ENCODE measurements at places on chromosomes 16 and 17.

- no peak for DNase-seq
These were observed 13.0 kb downstream of the KATNB1 start for GRCh38 chr16:57748596-57748995.

DNA sequence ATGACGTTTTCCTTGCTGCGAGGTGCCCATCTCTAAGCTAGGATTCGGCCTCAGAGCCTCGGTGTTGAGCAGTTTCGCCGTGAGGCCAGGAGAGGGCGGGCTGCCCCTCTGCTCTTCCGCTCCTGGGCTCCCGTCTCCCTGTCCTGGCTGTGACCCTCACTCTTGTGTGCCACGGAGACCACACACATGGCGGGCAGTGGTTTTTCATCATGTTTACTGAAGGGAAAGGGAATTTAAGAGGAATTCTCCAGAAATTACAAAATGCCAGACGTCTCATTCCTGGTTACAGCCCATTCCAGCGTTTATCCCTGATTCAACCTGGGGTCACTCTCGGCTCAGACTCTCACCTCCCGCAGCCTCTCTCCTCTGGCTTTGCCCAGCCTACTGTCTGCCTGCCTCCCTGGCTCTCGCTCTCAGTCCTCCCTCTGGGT is 96.8 kb upstream of the ELAC2 start:
- no peak for DNase-seq

DNA sequence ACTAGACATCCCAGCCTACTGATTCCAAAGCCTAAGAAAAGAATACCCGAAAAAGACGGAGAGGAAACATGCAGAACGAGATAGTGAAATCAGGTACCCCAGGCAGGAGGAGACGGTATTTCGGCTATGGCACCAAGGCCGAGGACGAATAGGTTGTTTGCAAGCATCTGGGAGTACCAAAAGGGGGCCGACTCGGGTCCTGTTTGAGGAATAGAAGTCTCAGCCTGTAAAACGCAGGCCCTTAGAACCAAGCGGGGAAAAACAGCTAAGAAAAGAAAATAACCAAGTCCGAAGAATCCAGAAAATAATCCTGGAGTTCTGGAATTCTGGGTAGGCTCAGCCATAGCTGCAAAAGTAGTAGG is 537 bp downstream of the SLC35B1 start:
- DNase-seq, result peak; percentile 77

GRCh38 chr16:11306381-11306780 is 25.3 kb upstream of the PRM1 start:
- no peak for DNase-seq

DNA sequence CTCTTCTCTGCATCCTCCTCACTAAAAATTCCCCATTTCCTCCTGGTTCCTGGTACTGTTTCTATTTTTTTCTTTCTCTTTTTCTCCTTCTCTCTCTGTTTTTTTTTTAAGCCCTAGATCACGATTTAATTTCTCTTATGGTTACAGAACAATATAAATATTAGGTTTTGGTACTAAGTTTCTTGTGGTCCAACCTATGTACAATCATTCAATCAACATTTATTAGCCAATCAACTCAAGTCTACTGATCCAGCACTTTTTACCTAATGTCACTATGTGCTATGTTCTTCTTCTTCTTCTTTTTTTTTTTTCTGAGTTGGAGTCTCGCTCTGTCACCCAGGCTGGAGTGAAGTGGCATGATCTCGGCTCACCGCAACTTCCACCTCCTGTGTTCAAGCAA is 12.6 kb downstream of the RTN4RL1 start:
- DNase-seq, result no peak

- DNase-seq, result no peak
These were observed 313.1 kb downstream of the MAF start for GRCh38 chr16:79287424-79287917.

- DNase-seq, result no peak
These were observed 16.6 kb downstream of the TMEM204 start for GRCh38 chr16:1550069-1550468.

GRCh38 chr16:1305823-1306222 is 3.6 kb upstream of the UBE2I start:
- no peak for DNase-seq

- DNase-seq, result peak; percentile 71
These were observed 19.7 kb downstream of the CYB5B start for GRCh38 chr16:69443927-69444631.

DNA sequence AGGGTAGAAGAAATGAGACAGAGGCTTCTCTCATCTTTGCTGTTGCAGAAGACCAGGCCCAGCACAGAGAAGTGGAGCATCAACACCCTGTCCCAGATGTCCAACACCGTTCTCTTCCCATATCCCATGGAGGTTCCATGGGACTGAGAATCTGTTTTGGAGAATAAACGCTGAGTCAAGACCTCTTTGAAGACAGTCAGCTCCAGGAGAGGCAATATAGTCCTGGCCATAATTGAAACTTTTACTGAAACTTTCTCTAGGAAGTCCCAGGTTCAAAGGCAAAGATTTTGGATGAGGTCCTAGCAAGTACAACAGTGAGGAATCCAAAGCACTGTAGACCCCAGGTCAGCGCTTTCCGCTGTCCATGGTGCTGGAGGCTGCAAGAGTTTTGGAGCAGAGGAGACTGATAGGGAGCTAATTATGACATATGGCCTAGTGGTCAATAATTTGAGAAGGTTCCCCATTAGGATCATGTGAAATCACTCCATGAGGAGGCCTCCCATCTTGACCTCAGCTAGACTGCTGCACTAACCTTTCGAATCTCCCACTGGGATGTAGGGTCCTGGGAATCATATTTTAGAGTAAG is 36.0 kb downstream of the OSBPL7 start:
- DNase-seq, result no peak

GRCh38 chr17:49574323-49574781 is 1.3 kb upstream of the NXPH3 start:
- no peak for DNase-seq

DNA sequence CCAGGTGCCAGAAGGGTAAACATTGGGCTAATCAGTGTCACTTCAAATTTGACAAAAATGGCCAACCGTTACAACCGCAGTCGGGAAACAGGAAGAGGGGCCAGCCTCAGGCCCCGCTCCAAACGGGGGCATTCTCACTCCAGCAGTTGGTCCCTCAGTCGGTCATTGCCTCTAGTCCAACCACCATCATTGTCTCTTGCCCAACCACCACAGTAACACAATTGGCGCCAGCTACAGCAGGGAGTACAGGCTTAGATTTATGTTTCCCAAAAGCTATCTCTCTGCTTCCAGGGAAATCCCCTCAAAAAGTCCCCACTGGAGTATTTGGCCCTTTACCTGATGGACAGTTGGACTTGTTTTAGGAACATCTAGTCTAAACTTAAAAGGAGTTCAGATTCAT is 20.3 kb downstream of the ALOX15B start:
- DNase-seq, result peak; percentile 17

DNA sequence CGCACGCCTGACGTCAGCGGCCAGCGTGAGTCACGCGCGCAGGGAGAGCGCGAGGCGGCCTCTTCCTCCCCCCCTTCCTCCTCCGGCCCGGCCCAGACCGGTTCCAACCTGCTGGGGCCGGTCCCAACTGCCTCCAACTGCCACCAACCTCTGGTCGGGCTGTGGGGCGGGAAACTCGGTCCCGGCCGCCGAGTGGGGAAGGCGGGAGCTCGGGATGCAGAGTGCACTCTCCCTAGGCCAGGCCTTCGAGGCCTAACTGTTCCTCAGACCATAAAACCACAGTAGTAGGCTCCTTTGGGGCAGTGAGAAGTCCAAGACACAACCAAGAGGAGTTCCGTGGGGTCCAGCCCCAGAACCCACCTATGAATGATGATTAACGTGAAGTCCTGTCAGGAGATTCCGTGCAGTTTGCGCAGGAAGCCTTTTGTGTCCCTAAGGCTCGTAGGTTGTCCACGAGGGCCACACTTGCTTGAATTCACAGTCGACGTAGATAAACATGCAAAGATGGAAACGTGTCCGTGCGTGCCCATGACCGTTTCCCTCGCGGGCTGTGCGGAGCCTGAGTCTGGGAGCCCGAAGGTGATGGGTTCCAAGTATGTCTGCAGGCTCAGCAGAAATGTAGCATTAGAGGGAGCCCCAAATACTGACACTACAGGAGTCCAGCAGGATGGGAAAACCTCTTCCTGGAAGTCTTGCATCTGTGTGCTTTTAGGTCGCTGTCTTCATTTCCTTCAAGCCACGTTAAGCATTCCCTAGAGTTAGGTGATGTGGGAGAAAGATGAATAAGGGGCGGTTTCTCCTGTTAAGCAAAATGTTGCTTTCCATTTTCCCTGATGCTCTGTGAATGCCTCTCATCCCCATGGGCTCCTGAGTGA is 647 bp downstream of the UNK start:
- DNase-seq, result peak; percentile 97

DNA sequence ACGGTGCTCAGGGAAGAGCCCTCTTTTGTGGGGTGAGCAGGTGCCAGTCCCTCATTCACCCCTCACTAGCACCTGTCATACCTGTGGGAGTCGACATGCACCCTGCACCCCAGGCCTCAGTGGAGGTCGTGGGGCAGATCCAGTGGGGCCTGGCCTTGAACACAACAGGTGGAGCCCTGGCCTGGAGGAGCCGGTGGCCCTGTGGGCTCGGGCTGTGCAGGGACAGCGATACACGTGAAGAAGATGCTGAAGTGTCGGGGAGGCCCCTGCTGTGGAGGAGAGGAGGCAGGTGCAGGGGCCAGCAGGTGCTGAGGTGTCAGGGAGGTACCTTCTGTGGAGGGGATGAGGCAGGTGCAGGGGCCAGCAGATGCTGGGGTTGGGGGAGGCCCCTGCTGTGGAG is 31.8 kb downstream of the ZNF750 start:
- DNase-seq, result no peak

- no peak for DNase-seq
These were observed 110.5 kb downstream of the PMP22 start for GRCh38 chr17:15154618-15155017.

GRCh38 chr16:51225878-51226277 is 74.8 kb upstream of the SALL1 start:
- no peak for DNase-seq

- no peak for DNase-seq
These were observed 2.2 kb downstream of the SDR42E2 start for GRCh38 chr16:22164482-22164881.

DNA sequence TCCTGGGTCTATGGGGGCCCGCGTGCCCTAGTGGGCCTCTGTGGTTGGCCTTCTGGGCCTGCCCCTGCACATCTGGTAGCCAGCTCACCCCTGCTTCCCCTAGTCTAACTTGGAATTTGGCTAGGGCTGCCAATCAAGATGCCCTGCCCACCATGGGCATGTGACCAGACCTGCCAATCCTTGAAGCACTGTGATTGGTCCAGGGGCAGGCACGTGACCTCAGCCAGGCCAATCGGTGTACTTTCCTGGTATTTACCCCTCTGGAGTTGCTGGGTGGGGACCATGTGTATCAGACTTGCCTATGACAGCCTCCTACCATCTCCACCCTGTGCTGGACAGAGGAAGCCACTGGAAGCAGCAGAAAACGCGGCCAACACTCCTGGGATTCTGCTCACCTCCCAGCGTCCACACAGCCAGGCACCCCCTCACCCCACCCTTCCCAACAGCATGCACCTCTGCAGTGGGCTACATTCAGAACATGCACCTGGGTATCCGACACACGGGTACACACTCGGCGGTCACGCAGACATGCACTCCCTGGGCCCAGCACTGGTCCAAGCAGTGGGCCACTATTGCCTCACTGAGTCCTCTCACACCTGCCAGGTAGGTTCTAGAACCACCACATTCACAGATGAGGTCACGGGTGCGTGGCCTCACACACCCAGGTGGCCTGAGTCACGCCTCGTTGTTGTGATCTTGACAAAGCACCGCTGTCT is 96.9 kb downstream of the RBFOX3 start:
- no peak for DNase-seq

- DNase-seq, result no peak
These were observed 111.1 kb downstream of the CACNG3 start for GRCh38 chr16:24367186-24367710.

GRCh38 chr16:30615358-30616091 is 5.3 kb upstream of the ZNF689 start:
- peak; percentile 89 for DNase-seq

DNA sequence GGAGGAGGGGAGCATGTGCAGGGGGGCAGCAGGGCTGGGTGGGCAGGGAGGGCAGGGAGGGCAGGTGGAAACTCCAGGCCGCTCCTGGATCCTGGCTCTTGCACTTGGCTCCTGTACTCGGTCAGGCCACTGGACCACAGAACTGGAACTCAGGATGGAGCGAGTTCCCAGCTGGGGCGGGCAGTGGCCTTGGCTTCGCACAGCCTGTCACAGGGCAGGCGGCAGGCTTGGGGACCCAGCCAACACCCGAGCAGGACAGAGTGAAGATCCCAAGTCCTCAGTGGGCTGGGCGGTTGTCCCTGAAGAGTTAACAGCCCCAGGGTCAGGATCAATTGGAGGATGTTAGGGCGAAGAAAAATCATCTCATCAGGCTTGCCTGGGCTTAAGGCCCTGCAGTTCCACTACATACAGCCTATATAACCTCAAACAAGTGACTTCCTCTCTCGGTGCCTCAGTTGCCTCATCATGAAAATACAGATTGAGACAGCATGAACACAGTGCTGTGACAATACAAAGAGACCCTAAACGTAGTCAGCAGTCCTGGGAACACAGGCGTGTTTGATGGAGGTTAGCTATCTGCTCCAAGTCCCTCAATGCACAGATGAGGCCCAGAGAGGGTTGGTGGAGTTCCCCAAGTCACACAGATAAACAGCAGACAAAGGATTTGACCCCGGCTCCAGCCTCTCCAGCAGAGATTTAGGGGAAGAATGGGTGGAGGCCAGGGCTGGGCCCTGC is 21.9 kb downstream of the ZNF423 start:
- DNase-seq, result no peak

GRCh38 chr17:6910987-6911603 is 79.6 kb upstream of the TEKT1 start:
- DNase-seq, result no peak

DNA sequence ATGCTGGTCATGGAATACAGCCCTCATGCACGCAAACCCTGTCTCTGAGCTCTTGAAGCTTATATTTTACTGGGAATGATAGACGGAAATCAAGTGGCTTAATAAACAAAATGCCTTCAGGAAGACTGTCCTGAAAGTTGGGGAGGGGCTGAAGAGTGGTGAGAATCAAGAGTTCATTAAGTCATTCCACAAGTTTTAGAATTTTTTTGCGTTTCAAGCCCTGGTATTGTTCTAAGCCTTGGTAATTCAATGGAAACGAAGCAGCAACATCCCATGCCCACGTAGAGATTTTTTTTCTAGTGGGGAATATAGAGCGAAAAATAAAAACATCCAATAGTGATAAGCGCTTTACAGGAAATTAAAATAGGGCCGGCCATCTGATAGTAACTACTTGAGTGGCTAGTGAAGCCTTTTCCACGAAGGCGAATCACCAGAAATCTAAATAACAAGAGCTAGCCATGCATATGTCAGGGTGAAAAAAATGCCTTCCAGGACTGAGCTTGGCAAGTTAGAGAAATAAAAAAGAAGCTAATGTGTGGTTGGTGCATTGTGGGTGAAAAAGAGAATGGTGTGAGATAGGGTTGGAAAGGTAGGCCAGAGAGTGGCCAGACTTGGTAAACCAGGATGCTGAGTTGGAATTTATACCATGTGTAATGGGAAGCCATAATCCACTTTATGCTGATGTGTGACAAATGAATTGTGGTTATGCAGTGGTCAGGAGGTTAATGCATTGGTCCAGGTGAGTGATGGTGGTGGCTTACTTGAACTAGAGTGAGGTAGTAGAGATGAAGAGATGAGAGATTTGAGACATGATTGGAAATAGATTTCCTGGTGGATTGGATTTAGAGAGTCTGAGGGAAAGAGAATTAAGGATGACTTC is 772 bp downstream of the PFAS start:
- DNase-seq, result no peak

Measured in activated effector memory CD4-positive, alpha-beta T cell treated with anti-CD3 and anti-CD28 coated beads, Interleukin-2, amount 50 U/mL, for 16 hours (primary cell).